Head of caudate nucleus (tissue), 42 donors: ENCODE measurements at places on chromosomes 1 and 21.

- DNase-seq: no peak
Measured at GRCh38 chr1:20061866-20062265, 8.1 kb upstream of the PLA2G5 start.

- DNase-seq: no peak
Measured at GRCh38 chr1:157984469-157984868, 9.0 kb upstream of the KIRREL1 start.

DNA sequence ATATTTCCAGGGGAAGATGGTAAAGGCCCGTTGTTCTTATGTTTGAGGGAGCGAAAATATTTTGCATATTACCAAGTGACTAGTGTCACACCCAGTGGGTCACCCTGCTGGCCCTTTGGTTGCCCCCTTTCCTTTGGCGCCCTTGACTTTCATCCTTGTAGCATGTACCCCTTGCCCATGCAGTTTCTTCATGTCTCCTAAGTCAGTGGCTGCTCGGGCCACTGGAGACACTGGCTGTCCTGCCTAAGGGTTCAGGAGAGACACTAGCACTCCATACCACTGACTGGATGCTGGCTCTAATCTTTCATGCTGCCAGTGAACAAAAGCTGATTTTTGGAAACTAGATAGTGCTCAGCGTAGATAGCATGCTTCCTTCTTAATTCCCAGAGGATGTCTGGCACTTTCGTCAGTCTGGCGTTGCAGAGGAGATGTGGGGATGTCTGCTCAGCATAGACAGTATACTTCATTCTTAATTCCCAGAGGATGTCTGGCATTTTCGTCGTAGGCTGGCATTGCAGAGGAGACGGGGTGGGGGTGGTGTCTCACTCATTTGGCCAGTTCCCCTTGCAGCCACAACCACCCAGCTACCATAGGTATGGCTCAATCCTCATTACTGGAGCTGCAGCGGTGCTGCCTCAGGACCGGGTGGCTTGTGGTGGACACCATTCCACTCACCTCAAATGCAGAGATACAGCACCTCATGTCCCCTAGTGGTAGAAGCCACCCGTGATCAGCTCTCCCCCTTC is 770.9 kb upstream of the TPTE start:
- no peak for DNase-seq

DNA sequence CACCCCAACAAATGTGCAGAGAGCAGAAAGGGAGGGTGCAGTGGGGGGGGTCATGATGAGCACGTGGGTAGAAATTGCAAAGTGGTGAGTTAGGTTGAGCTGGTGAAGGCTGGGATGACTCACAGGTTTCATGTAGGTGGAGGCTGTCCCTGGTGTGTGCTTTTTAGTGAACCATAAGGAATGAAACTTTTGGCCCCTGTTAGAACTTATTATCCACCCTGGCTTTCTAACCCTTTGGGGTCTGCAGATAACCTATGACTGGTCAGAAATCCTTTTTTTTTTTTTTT is 46.9 kb downstream of the DOP1B start:
- DNase-seq: no peak

DNA sequence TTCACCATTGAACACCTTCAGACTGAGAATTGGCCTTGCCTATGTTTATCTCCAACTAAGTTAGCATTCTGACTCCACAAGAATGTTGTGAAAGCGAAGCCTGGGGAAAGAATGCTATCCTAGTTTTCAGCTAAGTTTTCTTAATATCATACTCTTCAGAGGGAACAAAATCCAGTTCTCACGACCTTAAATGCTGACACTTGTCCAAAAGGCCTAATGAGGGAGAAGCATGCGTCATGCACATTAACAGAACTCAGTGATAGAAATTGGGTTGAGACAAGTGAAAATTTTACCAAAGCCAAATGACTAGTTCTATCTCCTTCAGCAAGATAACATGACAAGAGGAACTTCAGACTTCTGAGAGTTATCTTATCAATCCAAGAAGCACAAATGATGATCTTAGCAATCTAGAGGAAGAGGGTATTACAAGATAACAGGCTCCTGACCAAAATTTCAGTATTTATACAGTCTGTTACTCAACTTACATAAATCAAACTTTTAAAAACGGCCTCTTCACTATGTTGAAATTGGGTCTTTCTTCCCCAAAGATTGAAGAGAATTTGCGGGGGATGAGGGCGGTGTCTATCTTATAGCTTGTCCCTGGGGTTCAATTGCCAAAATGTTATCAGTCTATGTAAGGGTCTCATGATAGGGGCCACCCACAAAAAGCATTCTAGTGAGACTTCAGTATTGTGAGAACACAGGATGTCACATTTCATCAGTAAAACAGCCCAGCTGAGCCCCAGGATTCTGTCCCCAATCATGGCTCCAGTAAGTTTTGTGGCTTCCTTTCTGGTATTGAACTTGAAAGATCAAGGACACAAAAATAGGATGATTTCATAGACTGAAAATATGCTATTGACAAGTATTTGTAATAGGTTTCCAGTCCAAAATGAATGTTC is 26.5 kb upstream of the SLC45A3 start:
- no peak for DNase-seq

GRCh38 chr1:233993651-233994050 is 89.2 kb downstream of the SLC35F3 start:
- DNase-seq: peak; percentile 79

DNA sequence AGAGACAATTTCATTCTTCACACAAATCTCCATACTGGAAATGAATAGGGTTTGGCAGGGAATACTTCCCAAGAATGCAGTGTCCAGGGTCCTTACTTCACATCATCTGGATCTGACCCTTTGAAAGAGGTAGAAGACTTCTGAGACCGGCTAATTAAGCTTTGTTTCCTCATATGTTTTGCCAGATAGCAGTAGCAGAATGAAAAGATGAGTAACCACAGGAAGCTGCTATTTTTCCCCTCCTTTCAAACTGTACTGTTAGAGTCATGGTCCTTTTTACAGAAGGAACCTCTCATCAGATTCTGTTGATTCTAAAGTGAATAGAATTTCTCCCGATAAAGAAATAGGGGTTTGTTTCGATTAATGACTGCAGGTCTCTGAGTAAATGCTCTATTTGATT is 1.4 kb upstream of the OLFML3 start:
- no peak for DNase-seq

DNA sequence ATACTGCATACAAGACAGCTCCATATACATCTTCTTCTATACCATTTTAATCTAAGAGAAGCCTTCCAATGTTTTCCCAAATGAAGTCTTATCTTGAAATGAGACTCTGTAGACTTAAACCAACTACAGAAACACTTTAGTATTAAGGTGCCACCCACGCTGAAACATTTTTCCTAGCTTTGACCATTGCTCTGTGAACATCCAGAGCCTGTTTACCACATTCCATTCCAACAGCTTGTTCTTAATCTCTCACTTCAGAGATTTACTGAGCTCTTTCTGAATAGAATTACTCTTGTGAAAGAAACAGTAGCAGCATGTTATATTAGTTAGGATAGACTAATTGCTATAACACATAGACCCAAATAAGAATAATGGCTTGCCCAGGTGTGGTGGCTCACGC is 19.6 kb upstream of the POGZ start:
- DNase-seq: no peak

GRCh38 chr1:207672522-207673130 is 27.7 kb downstream of the CR1L start:
- DNase-seq: peak; percentile 60

DNA sequence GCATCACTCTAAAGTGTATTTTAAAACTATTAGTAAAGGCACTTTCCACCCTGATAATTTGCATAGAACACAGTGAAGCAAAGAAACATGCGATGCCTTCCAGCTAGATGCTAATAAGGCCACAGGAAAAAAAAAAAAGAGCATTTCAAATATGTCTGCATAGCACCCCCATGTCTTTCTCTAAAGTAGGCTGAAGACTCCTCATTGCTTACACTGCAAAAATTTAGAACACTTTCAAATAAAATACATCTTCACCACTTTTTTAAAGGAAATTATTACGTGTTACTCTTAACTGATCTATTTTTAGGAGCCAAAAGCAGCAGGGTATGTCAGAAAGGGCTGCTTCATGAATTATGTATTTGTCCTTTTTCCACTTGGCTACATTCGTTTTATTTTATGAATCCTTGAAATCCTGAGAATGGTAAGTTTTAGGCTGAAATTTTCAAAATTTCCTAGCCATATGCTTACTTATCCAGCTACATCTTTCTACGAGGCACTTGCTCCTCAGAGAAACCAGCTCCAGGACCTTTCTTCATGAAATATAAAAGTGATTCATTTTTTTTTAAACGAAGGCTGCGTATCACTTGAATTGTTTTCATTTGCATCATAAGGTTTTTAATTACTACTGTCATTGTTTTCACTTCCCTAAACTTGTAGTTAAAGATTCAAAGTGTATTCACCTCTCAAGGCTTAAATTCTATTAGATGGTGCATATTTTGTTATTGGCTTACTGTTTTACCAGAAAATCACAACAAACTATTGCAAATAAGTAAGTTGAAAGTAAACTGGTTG is 513.0 kb downstream of the PTPRC start:
- no peak for DNase-seq

DNA sequence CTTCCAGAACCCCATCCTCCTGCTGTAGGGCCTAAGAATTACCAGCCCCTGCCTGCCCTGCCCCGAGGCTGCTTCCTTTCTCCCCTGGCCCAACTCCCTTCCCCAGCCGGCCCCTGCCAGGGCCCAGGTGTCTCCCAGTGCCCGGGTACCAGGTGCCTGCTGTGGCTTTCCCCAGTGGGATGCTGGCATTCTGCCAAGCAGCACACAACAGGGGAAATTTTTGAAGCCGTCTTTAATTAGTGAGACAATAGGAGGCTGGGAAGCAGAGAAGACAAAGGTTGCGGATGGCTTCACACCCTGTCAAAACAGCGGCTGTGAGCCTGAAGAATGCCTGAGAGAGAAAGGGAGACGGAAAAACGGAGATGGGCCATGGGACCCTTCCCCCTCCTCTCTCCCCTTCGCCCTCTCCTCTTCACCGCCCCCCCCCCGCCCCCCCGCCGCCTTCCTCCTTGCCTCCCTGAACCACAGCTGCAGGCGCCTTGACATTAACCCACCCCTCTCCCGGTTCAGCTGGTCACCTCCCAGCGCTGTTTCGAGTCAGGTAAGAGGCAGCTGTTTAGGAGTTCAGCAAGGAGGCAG is 33.6 kb downstream of the LRRN2 start:
- DNase-seq: no peak

GRCh38 chr1:200107004-200107470 is 79.5 kb downstream of the NR5A2 start:
- no peak for DNase-seq
